Activated T-helper 1 cell treated with Interleukin-2 at 50 U/mL for 16 hours (primary cell): ENCODE measurements at places on chromosomes 3 and 15.

DNA sequence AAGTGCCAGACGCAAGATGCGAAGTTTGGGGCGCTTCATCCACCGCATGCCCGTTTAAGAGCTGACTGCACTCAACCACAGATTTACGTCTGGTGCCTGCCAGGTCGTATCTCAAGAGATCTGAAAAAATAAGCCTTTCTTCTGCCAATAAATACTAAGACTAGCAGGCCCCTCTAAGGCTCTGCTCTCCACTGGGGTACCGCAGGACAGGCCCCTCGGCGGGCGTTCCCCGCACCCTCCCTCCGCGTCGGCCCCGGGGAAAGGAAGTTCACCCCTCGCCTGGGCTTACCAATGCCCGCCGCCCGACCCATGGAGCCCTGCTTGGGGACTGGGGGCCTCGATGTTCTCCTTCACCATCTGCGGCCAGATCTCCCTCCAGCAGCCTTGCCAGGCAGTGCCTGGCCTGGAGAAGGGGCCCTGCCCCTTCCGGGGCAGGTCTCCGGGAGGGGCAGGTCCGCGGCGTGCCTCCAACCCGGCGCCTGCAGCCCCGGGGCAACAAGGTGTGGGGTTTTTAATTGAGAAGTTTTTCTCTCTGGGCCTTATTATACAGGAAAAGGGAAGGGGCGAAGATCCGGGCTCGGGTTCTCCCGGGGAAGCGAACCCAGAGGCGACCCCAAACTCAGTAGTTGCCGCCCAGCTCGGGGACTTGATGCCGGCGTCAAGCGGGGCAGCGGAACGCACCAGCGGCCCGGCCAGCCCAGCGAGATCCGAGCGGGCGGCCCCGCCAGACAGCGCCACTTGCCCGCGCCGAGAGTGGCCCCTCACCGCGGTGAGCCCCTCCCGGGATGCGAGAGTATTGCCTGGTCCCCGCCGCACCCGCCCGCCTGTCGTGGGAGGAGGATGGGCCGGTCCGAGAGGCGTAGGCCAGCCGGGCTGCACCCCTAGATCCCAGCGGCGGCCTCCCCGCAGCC is 735 bp downstream of the GOLGA8B start:
- no peak for DNase-seq

DNA sequence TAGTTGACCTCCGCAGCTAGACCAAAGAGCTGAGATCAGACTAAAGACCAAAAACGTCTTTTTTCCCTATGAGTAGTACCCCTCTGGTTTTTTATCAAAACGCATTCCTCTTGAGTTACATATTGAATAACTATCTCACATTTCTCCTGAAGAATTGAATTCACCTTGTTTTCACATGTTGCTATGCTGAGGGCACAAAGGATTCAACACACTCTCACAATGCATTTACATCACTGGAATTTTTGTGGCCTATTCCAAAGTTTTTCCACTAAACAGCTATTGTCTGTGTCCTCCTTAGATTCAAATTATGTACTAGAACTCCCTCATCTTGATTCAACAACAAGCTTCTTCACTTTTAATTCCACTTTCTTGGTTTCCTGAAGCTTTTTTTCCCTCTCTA is 112.5 kb downstream of the RSL24D1 start:
- no peak for DNase-seq

- no peak for DNase-seq
These were observed 53.0 kb downstream of the ATP2C1 start for GRCh38 chr3:130946882-130947281.

- DNase-seq, result no peak
These were observed 7.5 kb upstream of the ALAS1 start for GRCh38 chr3:52190294-52191074.

DNA sequence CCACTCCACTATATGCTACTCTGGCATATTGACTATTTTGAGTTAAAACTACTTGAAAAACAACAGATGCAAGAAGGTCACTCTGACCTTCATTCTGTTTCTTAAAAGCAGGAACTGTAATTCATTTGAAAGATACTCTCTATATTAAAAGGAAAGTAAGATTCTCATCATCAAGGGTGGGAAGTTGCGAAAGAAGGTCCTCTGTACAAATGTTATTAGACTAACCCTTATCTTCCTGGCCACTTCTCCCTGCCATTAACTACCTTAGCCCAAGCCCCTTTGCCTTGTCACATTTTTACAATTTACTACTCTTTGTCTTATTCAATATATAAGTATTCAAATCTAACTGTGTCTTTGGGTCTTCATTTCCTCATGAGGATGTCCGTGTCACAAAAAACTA is 16.1 kb downstream of the SIDT1 start:
- DNase-seq, result no peak

- DNase-seq, result no peak
These were observed 458.4 kb upstream of the CFAP20DC start for GRCh38 chr3:59508273-59508672.
